CD4-positive, alpha-beta memory T cell (primary cell): ENCODE measurements at places on chromosomes 5 and 9. TPM values are rescaled to one million over a fixed set of nuclear protein-coding genes. Genes with fewer than 3 reads are reported as not detected.

DNA sequence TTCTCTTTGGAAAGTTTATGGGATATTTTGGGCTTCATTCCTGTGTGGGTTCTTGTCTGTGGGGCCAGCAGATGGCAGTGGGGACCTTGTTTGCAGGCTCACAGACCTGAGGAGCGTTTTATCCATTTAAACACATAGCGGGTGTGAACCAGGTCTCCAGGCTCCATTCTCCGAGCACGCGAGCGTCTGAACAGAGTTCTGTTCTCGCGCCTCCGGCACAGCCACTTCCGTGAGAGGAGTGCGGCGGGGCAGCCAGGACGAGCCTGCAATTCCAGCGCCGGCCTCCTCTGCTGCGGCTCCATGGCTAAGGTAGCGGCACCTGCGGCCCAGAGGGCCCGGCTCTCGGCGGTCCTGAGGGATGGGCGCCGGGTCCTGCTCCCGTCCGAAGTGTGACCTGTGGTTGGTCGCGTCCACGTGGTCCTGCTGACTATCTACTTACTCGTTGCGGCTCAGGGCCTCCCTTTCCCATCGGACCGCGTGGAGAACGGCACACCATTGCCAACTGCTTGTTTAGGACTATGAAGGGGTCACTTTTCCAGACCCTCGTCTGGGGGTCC, 7.3 kb downstream of the NRARP start:
- no peak for DNase-seq
- H3K4me1 ChIP-seq: peaks cover 6% of the 10 kb centered on the region

- no peaks in the 10 kb centered on the region for H3K27me3 ChIP-seq
- H3K27ac ChIP-seq: no peak overlapping the region
- DNase-seq: no peak
- H3K36me3 ChIP-seq: no peaks in the 10 kb centered on the region
- H3K4me1 ChIP-seq: peaks cover 13% of the 10 kb centered on the region
Observed at GRCh38 chr5:67193439-67193807, 3.2 kb downstream of the CD180 start.

DNA sequence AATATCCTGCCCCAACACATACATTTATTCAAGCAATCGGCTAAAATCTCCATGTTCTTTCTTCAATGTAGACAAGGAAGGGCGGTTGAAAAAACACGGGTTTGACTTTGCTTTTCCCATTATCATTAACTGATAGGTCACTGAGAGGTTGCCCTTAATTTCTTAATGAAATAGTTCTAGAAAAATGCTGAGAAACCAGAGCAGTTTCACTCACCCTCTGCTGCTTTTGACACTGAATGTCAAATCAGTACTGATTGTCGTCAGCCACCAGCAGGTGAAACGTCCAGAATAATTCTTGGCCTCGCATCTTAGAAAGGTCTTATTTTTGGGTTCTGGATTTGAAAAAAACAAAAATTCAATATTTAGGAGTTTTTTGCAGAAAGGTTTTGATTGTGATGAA, 8.1 kb downstream of the IL12B start:
- no peaks in the 10 kb centered on the region for H3K4me1 ChIP-seq
- no peaks in the 10 kb centered on the region for H3K36me3 ChIP-seq
- no peaks in the 10 kb centered on the region for H3K27me3 ChIP-seq
- H3K4me3 ChIP-seq: no peak overlapping the region
- DNase-seq: no peak
- H3K27ac ChIP-seq: no peak overlapping the region

DNA sequence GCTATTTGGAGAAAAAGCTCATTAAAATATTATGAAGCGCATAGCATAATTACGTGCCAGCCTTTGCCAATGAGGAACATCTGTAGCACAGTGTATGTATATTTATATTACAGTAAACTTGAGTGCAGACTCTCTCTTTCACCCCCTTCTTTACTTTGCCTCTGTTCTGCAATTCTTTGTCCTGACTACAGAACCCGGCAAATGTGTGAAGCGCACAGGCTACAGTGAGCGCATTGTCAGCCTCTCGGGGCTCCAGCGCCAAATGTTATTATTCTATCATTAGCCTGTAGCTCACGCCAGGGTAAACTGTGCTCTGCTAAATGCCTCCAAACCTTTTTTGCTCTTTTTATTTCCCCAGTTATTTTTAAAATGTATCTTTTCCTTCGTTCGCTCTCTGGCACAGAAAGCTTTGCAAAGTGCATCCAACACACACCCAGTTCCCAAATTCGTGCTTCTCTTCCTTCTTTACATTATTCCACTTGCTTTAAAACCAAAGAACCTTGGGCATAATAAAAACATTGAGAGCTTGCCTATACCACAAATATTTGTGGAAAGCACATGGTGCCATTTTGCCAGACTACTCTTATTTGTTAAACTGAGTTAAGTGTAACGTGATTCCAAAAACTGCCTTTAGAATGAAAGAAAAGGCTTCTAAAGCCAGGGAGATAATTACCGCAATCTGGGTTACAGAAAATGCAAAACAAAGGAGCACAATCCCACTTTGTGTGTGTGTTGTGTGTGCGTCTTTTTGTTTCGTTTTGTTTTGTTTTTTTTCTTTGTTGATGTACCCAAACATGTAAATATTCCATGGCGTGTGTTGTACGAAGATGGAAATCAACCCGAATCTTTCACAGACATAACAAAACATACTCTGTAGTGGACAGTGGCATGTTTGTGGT, 164.1 kb upstream of the MPDZ start:
- no peak overlapping the region for H3K4me3 ChIP-seq
- no peak for DNase-seq
- no peak overlapping the region for H3K27ac ChIP-seq
- no peaks in the 10 kb centered on the region for H3K36me3 ChIP-seq
- no peaks in the 10 kb centered on the region for H3K27me3 ChIP-seq

DNA sequence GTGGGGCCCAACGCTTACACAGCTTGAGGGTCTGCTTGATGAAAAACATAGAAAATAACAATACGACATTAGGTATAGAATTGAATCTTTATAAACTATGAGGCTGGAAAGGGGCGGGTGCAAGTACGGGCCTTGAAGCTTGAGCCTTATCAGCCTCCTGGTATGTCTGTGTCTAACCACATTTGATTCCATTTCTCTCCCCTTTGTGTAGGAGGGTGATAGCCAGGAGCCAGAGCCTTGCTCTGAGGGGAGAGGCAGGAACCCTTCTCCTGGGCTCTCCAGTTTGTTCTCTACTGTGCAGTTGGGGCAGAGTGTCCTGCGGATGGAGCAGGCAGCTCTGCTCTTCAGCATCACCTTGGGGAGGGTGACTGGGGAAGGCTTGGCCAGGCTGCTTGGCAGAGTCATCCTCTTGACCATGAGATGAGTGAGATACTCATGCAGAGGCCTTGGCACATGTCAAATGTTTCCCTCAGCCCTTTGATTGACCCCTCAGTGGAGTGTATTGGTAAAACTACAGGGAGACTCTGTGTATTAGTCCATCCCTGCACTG, 153.5 kb downstream of the SEMA6A start:
- no peak for DNase-seq
- no peak overlapping the region for H3K4me3 ChIP-seq
- H3K4me1 ChIP-seq: no peaks in the 10 kb centered on the region
- H3K36me3 ChIP-seq: no peaks in the 10 kb centered on the region
- no peaks in the 10 kb centered on the region for H3K27me3 ChIP-seq
- no peak overlapping the region for H3K27ac ChIP-seq

DNA sequence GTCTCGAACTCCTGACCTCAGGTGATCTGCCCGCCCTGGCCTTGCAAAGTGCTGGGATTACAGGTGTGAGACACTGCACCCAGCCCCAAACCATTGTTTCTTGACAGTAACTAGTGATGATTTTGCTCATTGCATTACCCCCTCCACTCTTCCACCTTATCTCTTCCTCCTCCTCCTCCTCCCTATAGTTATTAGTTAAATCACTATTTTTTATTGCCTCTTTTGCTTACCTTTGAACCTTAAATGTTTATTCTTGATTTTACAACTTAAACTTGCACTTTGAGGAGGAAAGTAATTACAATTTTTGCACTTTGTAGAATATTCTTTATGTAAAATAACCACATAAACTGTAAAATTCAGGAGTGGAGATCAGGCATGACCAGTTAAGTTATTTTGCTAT, 35.7 kb downstream of the RASGRF2 start:
- DNase-seq: no peak
- no peak overlapping the region for H3K4me3 ChIP-seq
- H3K4me1 ChIP-seq: peaks cover 63% of the 10 kb centered on the region
- no peaks in the 10 kb centered on the region for H3K36me3 ChIP-seq
- no peaks in the 10 kb centered on the region for H3K27me3 ChIP-seq
- no peak overlapping the region for H3K27ac ChIP-seq

The C9 gene
- not detected for polyA plus RNA-seq

The SMU1 gene
- 33.0 TPM for polyA plus RNA-seq

The SCGB3A2 gene
- polyA plus RNA-seq: not detected

The RNF183 gene
- not detected for polyA plus RNA-seq
